ENCODE measurements at places on chromosomes 12 and 14.

DNA sequence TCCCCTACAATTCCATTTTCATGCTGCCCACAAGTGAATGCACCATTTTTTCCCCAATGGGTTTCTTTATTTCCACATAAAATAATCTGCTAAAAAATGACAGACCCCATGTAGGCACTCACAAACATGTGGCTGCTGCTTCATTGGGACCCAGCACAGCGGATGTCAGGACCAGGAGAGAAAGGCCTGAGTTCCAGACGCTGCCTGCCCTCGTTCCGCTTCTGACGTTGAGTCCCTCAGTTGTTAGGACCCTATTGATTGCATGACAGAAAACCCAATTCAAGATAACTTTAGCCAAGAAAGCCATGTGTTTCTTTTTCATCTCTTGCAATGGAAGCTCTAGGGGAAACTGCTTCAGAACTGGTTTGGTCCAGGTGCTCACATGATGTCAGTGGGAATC lies 34.6 kb downstream of the ADGRD1 start:
- DNase-seq = no peak

DNA sequence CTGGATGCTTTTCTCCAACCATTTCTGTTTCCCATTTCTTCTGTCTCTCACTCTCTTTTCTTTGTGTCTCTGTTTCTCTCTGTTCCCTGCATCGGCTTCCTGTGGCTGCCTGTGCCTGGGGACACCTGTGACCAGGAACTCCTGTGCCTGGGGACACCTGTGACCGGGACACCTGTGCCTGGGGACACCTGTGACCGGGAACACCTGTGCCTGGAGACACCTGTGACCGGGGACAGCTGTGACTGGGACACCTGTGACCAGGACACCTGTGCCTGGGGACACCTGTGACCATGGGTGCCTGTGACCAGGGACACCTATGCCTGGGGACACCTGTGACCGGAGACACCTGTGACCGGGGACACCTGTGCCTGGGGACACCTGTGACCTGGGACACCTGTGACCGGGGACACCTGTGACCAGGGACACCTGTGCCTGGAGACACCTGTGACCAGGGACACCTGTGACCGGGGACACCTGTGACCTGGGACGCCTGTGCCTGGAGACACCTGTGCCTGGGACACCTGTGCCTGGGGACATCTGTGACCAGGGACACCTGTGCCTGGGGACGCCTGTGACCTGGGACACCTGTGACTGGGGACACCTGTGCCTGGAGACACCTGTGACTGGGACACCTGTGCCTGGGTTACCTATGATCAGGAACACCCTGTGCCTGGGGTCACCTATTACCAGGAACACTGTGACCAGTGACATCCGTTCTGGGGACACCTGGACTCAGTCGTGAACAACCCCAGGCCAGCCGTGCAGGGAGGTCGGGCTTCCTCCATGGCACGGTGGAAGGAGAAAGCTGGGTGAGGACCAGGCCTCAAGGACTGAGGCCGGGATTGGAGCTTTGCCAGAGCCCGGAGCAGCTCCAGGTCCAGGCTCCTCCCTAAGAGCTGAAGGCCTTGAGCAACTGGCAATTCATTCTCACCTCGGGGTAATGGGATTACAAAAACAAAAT lies 23.4 kb upstream of the FBRSL1 start:
- no peak for DNase-seq

GRCh38 chr14:31692376-31692781 lies 131.2 kb downstream of the NUBPL start:
- DNase-seq = no peak

DNA sequence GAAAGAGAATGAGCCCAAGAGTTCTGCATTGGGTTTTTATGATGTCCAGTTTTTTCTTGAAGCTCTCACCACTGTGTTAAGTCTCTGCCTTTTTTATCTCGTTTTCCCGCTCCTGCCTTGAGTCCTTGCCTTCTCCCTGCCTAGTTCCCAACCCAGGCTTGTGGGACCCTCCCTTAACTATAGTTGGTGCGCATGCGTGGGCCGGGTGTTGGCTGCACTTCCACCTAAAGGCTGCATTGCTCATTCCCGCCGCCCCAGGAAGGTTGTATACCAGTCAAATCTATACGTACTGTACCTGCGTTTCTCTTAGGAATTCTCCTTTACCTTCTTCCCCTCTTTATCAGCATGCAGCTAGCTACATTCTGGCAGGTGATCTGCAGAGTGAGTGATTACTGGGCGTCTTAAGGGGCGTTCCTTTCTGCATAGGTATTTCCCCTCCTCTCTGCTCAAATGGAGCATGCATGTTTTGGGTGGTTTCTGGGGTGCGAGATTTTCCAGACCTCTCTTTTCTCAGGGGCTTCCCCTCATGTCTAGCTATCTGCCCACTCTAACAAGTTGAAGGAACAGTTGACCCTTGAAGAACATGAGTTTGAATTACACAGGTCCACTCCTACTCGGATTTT lies 6.6 kb upstream of the REP15 start:
- DNase-seq = no peak

DNA sequence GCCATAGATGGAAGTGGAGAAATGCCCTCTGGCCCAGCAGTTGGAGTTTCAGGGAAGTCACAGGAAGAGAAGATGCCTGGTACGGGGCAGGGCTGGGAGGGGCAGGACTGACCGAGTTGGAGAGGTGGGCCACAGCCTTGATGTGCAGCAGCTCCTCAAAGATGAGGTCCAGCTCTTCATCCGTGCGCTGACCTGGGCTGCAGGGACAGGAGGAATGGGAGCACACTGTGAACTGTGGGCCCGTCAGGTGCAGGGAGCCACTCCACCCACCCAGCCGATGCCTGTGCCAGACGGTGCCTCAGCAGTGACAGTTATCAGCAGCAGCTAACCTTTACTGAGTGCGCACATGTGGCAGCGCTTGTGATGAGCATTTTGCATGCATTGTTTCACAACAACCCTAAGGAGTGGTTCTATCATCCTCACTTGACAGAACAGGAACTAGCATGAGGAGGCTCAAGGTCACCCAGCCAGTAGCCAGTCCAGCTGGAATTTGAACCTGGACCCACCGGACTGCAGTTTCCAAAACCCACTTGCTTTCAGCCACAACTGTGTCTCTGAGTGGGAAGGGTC lies 8.4 kb downstream of the RAPGEF3 start:
- DNase-seq = no peak

GRCh38 chr12:121166356-121166755 lies 33.7 kb downstream of the P2RX7 start:
- no peak for DNase-seq

- no peak for DNase-seq
Observed at GRCh38 chr12:117878605-117879004, 90.2 kb downstream of the KSR2 start.

GRCh38 chr12:49232940-49233841 lies 31.7 kb upstream of the TUBA1C start:
- DNase-seq = no peak

DNA sequence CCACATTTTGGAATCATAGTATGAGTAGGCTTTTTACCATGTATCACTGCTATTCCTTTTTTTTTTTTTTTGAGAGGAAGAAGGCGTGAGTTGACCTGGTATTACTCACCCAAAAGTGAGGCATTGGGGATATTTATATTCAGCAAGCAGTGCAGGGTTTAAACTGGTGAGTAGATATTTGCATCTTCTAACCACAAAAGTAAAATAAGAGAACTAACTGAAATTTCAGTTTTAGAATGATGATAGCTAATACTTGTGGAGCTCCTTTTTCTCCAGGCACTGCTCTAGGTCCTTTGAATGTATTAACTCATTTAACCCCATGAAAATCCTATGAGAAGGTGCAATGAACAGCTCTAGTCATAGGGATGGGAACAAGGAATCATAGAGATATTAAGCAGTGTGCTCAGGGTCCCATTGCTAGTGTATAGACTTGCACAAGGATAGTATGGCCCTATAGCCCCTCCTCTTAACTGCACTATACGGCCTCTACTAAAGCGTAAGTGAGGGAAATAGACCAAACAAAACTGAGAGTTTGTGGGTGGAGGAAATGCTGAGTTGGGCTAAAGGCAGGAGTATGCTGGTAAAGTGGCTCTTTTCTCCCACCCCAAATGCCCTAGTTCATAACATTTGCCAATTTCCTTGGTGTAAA lies 104.3 kb upstream of the MAX start:
- no peak for DNase-seq

DNA sequence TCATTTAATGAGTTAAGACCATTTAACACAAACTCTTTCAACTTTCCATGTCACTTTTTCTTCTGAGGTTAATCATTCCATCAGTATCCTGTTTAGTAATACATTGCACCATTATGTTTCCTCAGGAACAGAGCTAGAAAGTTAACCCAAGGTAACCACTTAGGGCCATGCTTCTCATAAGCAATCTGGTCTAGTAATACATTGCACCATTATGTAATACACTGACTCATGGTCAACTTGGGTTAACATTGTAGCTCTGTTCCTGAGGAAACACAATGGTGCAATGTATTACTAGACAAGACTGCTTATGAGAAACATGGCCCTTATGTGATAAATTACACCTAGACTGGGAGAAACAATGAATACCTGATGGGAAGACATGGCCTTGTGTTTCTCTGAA lies 21.7 kb downstream of the ERH start:
- no peak for DNase-seq

DNA sequence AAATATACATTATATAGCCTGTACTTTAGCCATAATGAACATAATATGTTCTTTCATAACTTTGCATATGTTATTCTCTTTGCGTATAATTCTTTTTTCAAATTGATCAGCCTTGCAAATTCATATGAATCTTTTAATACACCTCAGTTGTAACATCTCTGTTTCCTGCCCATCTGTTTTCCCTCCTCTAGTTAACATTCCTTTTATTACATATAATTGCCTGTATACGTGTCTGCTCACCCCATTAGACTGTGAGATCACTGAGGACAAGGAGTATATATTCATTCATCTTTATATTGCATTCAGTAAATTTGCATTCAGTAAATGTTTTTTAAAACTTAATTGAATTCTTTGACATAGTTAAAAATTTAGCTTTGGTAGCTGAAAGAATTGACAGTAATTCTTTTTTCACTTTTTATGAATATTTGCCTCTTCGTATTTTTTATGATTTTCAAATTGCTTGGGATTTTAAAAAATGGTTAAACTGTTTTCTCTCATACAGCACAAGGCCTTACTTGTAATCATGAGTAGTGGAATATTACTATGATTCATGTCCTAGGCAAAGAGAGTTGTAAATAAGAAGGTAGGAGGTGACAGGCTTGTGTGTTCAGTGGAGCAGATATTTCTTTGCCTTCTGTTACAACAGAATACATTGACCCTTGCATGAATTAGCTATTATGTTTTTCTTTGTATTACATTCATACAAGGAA lies 32.8 kb upstream of the KLHL42 start:
- no peak for DNase-seq

- no peak for DNase-seq
Observed at GRCh38 chr12:53094394-53094787, 3.1 kb upstream of the IGFBP6 start.

GRCh38 chr14:35861204-35861868 lies 35.2 kb downstream of the BRMS1L start:
- DNase-seq = no peak

DNA sequence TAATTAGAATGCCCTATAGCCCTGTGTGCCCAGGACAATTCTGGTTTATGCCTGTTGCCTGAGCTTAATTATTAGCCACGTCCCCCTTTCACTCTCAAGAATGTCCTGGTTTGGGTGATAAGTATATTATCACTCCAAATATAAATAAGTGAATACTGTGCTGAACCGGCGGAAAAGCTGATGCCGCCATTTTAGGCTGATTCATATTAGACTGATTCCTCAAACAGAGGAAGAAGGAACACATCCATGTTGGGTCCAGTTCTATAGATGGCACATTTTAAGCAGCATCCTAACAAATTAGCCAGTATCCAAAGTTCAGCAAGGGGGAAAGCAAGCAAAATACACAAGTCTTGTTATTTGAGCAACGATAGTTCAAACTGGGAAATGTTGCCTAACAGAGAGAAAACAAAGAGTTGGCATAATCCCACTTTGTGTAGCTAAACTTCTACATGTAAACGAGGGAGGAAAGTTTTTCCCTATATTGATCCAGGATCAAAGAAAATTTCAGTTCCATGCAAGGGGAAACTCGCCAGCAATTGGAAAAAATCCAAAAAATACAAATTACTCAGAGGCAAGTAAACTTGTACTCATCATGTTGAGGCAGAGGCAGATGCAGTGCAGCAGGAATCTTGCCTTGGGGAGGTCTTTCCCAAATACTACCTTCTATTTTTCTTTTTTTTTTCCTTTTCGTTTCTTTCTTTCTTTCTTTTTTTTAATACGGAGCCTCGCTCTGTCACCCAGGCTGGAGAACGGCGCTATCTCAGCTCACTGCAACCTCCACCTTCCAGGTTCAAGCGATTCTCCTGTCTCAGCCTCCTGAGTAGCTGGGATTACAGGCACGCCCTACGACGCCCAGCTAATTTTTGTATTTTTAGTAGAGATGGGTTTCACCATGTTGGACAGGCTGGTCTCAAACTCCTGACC lies 96.2 kb downstream of the ITPR2 start:
- no peak for DNase-seq

- DNase-seq = no peak
Observed at GRCh38 chr12:94951071-94951934, 52.2 kb downstream of the NDUFA12 start.

- no peak for DNase-seq
Observed at GRCh38 chr12:54068418-54069070, 14.9 kb downstream of the HOXC4 start.

DNA sequence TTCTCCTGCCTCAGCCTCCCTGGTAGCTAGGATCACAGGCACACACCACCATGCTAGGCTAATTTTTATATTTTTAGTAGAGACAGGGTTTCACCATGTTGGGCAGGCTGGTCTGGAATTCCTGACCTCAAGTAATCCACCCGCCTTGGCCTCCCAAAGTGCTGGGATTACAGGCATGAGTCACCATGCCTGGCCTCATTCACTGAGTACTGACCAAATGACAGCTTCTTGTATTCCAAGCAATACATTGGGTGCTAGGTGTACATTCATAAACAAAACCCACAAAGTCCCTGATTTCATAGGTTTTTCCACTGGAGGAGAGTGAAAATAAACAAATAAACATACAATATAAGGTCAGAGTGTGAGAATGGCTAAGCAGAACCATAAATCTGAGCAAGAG lies 136.3 kb downstream of the HELB start:
- DNase-seq = no peak

DNA sequence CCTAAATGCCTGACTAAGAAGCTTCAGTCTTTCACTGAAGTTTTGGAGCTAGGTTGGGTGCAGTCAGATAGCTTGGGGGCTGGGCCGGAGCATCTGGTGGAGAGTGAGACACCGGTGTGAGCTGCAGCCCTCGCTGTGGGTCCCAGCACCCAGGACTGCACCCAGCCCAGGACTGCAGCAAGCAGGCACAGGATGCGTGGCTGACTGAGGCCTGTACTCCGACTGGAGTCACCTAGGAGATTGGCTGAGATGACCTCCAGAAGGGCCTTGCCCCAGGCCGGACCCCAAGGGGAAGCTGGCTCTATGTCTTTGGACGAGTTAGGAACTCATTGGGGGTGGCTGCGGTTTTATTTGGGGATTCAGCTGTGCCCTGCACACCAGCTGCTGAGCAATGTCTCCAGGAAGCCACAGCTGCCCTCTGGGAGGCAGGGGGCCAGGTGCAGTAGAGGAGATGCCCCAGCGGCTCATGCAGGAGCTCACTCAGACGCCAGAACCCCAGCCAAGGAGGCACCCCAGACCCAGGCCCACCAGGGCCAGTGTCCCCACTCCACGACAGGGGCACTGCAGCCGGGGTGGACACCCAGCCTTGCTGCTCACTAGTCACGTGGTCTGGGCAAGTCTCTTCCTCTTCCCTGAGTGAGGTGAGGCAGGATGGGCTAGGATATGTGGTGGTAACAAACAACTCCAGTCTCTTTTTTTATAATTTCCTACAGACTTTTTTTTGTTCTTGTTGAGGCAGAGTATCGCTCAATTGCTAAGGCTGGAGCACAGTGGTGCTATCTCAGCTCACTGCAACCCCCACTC lies 31.8 kb upstream of the RCOR1 start:
- DNase-seq = no peak
